NCI-H1092 (cell line): ENCODE measurements at places on chromosomes 7 and 10.

- DNase-seq, result no peak
These were observed 172.4 kb downstream of the LRRC4 start for GRCh38 chr7:127858915-127859189.

GRCh38 chr7:4430227-4430626, 251.9 kb upstream of the FOXK1 start:
- DNase-seq, result no peak

GRCh38 chr7:37371755-37372154, 76.9 kb downstream of the ELMO1 start:
- no peak for DNase-seq

DNA sequence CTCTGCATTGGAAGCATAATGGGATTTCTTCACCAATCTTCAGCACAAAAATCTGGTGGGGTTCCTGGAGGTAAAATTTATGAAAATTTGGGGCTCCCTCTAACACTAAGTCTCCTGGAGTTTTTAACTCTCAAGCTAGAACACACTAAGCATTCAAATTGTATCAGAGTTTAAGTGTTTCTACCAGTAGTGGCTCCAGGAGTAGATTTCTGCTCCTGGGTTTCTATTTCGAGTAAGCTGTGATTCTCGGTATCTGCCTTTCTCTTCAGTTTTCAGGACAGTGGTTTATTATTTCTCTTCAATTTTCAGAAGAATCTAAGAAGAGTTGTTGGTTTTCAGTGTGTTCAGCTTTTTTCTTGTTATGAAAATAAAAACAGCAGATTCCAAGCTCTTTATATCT, 566.4 kb upstream of the KCND2 start:
- no peak for DNase-seq

DNA sequence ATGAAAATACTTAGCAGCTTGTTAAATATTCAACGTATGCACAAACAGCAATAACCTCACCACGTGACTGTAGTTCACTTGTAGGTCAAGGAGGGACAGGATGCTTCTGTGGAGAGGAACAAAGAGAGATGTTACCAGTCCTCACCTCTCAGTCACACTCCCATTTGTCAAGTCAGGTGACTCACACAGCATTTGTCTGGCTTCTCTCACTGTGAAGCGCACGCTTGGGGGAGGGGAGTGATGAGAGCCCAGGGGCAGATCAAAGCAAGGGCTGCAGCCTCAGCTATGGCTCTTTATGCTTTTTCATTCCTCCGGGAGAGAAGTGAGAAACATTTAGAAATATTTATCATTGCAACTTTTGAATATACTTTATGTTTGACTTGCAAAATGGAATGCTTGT, 2.9 kb upstream of the RBM20 start:
- no peak for DNase-seq

GRCh38 chr7:6294839-6295238, 22.4 kb upstream of the CYTH3 start:
- DNase-seq, result no peak

GRCh38 chr10:116715341-116715740, 27.0 kb downstream of the HSPA12A start:
- no peak for DNase-seq
